Femur (tissue), 1 donor: ENCODE measurements at places on chromosomes 16 and 17.

GRCh38 chr16:49127103-49127502, 154.5 kb downstream of the CBLN1 start:
- DNase-seq: no peak

DNA sequence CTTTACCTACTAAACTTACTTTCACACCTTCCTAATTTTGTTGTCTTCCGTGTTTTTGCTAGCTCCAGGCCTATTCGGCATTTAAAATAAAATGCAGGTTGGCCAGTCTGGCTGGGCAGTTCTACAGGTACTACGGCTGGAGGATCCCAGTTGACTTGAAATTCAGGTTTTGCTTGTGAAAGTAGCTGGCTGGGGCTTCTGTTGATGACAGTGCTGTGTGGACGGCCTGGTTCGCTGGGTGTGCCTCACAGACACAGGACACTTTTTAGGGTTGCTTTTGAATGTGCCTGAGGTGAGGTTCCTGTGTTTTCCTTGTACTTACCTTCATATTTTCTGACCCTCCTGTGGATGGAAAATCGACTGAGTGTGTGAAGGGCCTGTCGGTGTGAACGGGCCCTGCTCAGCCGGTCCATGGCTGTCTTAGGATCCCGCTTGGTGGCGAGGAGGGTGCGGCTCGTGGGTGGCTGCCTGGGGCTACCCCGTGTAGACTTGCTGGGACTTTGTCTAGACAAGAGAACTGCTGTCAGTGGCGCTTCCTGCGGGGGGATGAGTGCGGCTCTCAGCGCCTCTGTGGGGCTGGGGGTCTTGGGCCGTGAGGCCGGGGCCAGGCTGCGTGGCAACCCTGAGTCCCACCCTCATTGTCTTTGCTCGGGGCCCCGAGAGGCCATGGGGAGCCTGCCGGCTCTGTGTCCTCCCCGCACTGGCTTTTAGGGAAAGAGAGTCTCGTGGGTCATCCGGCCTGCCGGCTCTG, 18.7 kb upstream of the ZNF750 start:
- no peak for DNase-seq

DNA sequence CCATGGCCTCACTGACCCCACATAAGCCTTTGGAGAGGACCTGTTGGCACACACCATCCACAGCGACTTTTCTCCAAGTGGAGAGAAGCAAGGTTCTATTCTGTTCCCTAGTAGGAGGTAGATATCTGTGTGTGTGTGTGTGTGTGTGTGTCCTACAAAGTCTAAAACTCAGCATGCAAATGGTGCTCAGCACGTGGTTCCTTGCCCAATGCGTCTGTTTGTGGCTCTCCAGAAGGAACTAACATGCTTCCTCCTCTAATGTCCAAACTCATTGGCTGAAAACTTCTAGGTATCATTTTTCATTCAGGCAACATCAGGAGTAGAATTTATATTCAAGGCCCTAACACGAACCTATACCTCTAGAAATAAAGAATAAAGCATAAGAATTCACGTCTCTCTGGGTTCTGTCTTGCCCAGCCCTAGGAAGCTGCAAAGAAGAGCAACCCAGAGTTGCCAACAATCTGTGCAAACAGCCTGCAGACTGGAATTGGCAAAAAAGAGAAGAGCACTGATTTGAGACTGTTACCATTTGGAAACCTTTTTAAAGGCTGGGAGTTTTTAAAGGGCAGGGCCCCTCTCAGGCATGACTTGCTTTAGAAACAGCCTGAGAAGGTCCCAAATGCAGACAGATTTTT, 25.5 kb downstream of the MAP3K14 start:
- no peak for DNase-seq

DNA sequence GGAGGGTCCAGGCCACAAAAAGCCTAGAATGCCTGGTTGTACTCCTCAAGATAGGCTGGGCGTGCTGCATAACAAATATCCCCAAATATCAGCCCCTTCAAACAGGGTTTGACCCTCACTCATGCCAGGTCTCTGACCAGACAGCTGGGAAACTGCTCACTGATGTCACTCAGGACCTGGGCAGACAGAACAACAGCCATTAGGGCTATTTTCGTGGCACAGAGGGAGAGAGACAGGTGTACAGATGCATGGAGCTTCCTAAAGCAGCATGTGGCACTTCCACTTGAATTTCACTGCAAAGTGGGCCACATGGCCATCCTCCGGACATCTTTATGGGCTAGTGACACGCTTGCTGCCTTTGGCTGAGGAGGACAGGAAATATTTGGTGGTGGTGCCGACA, 73.1 kb downstream of the SREBF1 start:
- DNase-seq: no peak

DNA sequence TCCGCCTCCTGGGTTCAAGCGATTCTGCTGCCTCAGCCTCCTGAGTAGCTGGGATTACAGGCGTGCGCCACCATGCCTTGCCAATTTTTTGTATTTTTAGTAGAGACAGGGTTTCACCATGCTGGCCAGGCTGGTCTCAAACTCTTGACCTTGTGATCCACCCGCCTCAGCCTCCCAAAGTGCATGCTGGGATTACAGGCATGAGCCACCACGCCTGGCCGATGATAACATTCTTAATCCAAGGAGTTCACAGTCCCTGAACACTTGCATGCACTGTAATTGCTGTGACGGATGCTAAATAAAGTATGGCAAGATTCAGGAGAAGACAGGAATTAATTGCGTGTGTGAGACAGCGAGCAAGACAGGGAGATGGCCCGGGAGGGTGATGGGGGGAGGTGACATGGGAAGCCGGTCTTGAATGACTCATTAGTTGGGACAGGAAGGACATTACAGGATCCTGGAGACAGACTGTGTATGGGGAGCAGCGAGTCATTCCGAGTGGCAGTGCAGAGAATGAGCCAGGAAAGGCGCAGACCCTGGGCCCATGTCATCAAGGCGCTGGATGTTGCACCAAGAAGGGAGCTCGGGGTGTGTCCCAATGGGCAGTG, 6.7 kb downstream of the ABCA3 start:
- no peak for DNase-seq

GRCh38 chr16:50446861-50447260, 78.1 kb upstream of the BRD7 start:
- no peak for DNase-seq

DNA sequence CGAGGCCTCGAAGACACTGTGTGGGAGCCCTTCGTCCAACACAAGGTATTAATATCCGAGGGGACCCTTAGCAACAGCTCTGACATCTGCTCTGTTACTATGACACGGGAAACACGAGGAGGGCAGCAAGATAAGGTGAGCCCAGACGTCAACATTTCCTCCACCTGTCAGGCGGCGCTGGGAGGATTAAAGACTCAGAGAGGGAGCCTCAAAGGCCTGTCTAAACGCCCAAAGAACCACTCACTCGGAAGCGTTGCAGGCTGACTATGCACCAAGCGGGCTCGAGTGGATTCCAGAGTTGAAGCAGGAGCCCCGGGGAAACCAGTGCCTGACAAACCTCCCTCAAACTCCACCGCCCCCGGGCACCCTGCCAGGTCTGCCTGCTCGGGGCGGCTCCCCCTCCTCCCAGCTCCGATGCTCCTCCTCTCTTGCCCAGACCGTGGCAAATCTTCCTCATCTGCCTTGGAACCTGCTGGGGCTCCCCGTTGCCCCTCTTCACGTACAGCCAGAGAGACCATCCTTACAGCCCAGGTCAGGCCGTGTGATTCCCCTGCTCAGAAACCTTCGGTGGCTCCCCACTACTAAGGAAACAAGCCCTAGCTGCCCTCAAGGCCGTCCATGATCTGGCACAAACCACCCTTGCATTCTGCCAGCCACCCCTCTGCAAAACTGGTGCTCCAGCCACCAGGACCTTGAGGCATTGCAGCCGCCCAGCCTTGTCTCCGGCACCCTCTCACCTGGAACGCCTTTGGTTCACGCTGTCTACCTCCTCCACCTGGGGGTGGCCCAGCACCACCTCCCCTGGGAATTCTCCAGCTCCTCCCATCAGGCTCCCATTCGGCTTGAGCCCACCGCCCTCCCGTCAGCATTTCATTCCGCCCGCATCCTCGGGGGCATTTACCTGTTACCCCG, 16.2 kb downstream of the RPH3AL start:
- peak; percentile 45 for DNase-seq

GRCh38 chr17:40038882-40039513, 15.2 kb downstream of the MED24 start:
- peak; percentile 86 for DNase-seq

DNA sequence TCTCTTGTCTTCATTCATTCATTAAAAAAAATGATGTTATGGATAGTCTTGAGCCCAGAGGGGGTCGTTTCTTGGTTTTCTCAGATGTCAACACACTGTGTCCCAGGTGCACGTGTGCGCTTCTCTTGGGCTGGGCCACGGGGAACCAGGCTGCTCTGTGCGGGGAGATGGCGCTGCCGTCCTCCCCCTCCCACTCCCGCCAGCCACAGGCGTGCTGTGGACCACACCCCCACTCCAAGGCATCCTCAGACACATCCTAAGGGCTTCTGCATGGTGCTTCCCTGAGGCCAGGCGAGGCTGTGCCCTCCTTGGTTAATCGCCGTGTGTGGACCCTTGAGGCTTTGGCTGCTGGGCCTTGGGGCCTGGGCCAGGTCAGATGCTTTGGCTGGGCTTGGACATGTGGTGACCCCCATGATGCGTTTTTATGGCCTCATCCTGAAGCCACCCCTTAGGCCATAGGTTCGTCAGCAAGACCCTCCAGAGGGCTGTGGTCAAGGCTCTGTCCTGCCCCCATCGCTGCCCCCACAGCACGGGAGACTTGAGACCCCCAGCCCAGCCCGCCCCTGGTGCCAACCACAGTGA, 245.7 kb upstream of the CIBAR2 start:
- DNase-seq: no peak

- no peak for DNase-seq
Observed at GRCh38 chr16:1474082-1474795, 589 bp downstream of the CLCN7 start.

DNA sequence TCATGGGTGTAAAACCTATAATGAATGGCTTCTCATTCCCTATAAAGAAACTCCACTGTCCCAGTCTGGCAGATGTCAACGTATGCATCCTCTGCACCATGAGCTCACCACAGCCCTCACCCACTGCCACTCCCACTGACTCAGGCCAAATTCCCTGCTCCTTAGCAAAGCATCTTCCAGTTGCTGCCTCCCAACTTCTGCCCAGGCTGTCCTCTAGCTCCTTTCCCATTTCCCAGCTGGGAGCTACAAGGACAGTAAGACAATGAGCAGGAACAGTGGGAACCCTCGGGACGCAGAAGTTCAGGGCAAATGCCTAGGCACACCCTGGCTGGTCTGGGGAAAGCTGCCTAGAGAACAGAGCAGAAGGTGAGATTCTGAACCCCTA, 9.1 kb upstream of the THAP11 start:
- DNase-seq: peak; percentile 57

- no peak for DNase-seq
Observed at GRCh38 chr17:42010898-42011516, 6.2 kb downstream of the DNAJC7 start.

GRCh38 chr16:82991966-82992675, 365.4 kb downstream of the CDH13 start:
- no peak for DNase-seq

GRCh38 chr16:34758835-34759234, 1299.4 kb downstream of the TP53TG3F start:
- no peak for DNase-seq

DNA sequence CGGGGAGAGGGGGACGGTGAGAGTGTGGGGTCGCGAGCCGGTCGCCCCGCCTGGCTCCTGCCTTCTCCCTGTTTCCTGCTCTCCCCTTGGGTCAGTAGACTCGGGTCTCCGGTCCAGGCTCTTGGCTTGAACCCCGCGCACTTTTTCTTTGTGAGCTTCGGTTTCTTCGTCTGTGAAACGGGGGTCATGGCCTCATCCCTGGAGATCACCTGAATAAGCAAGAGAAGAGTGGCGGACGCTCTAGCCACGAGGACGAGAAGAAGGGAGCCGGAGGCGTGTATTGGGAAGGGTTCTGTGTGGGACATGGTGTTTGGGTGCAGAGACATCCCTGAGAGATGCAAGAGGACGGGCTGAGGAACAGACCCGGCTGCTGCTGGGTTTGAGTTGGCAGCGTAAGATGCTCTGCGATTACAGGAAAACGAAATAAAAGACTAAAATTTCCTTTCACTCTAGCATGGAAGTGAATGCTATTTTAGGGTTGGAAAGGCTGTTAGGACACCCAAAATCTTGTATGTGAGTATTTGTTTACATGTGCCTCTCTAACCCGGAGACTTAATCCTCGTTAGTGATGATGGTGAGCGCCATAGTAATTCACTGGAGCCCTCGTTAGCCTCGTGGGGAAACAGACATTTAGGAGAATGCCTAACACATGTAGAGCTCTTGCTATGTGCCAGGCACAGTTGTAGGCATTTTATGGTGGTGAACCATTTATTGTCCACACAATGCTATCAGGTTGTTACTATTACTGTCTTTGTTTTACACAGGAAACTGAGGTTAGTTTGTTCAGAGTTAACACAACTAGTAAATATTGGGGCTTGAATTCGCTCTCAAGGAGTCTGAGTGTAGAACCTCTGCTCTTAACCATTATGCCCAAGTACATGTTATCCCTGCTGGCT, 646 bp downstream of the KIF22 start:
- DNase-seq: no peak

DNA sequence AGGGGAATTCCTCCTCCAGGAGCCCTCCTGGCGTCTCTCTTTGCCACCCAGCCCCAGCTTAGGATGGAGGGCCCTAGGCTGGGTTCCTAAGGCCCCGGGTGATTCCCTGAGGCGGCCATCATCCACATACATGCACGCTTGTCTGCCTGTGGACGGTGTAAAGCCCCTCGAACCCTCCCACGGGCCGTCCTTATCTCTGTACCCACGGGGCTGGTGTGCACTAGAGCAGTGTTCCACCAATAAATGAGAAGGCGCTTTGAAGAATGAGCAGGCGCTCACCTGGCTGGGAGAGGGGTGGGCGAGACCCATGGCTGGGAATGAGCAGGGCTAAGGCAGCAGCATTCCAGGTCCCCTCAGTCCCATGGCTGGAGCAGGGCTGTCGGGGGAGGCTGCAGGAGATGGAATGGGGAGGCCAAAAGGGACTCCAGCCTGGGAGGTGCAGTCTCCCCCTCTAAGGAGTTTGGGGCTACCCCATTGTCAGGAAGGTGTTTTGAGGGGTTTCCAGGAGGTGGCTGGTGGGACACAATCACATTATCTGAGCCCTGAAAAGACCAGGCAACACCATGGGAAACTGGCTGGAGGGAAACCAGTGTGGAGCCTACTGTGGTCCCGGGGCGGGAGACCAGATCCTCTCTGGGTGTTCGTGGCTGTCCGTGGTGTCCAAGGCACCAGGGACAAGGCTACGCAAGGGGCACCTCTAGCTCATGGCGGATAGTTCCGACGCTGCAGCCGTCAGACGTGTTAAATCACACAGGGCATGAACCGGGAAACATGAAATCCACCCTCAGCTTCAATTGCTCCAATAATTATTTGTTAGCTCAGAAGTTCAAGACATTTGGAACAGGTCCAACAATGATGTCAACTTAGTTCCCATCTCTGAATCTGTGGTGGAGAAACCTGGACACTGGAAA, 87.5 kb upstream of the DNAH17 start:
- DNase-seq: no peak

GRCh38 chr17:63082273-63082861, 116.3 kb downstream of the TANC2 start:
- no peak for DNase-seq
